ENCODE measurements at places on chromosomes 13 and 19.

DNA sequence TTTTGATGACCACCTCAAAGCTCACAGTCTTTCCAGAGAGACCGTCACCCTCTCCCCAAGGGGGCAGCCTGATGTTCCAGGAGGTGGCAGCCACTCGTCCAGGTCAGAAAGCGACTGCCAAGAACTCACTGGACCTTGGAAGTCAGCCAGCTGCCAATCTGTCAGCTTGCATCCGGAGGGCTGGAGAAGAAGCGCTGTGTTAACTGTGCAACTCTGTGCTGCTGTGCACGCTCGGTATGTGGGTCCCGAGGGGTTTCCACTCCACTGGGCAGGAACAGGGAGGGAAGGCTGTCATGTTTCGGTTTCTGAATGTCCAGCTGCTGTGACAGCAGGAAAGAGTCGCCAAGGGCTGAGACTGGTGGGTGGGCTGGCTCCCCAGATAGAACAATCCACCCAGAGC lies 89.2 kb downstream of the CACNA1A start:
- DNase-seq: no peak

DNA sequence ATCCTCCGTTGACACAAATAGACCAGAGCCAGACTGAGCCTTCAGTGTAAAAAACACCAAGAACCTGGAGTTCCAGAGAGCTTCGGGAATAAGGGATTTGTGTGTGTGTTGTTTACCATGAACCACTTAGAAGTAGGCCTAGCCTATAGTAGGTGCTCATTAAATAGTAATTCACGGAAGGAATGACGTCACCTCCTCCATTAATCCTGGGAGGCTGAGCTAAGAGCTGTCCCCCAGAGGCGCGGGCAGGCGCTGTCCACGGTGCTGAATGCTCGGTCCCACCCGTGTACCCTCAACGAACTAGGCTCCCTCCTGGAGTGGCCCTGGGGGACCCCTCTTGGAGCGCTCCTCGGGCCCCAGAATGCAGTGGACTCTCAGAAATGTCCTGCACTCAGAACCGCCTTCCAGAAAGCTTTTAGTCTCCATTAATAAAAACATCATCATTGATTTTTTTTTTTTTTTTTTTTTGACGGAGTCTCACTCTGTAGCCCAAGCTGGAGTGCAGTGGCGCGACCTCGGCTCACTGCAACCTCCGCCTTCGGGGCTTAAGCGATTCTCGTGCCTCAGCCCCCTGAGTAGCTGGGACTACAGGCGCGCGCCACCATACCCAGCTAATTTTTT lies 6.5 kb downstream of the UNC13A start:
- DNase-seq: no peak

DNA sequence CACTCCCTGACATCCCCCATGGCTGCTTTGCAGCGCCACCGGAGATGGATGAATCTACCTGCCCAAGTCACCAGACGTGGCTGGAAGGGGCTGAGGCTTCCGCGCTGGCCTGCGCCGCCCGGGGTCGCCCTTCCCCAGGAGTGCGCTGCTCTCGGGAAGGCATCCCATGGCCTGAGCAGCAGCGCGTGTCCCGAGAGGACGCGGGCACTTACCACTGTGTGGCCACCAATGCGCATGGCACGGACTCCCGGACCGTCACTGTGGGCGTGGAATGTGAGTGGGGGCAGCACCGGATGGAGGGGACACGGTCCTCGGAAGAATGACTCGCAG lies 4.6 kb downstream of the ICAM5 start:
- DNase-seq: no peak

DNA sequence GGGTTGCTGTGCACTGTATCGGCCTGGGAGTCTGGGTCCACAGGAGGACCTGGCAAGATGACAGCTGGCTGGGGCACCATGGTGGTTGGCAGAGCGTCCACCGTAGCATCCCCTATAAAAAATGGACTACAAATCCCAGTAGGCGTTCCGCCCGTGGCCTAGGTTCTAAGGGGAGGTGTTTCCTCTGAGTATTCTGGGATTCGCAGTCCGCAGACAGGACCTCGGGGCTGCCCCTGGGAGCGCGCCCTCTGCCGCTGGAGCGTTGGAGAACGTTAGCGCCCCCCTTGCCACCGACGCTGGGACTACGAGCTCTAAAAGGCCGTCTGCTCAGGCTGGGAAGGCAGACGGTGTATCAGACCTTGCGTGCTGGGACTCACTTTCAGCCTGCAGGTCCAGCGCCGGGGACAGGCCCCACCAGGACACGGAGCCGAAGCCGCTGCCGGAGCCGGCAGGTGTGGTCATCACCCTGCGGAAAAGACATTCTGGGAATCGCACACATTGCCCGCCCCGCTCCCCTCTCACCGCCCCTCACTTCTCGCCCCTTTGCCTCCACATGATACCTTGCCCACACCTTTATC lies 372 bp downstream of the DNAAF3 start:
- no peak for DNase-seq

GRCh38 chr19:39506944-39507714 lies 7.8 kb upstream of the SELENOV start:
- no peak for DNase-seq

GRCh38 chr13:84528408-84529070 lies 646.3 kb upstream of the SLITRK1 start:
- DNase-seq: no peak

DNA sequence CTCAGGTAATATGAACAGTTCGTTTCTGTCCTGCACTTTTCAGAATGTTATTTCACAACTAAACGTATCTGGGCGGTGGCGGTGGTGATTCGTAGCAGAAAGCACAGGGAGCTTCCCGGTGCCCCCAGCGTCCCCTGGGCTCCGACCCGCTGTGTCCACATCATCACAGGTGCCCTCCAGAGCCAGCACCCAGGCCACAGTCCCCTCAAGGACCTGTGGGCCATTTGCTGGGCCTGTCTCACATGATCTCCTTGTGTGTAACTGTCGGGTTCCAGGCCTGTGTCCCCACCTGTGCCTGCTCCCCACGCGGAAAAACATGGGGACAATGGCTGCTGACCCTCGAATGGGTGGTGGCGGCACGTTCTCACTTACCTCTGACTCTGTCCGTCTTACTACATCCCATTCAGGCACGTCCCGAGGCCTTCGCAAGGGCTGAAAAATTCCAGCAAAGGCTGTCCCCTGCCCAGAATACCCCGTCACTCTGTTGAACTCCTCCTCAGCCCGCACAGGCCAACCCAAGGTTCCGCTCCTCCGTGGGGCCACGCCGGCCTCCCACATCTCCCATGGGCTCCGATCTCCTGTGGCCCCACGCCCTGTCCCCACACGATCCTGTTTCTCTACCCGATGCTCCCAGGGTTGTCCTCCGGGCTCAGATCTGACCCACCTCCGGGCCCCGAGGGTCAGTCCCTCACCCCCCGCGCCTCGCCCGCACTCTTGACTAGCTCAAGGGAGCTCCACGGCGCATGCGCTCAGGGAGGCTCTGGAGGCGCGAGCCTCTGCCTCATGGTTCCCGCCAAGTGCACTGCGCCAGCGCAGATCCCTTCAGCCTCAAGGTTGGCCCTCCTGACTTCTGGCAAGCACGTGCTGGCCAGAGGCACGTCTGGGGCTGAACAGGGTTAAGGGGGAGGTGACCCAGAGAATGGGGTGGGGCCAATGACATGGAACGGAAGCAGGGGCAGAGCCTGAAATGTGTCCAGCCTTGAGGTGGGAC lies 21.2 kb downstream of the DEDD2 start:
- no peak for DNase-seq

- DNase-seq: no peak
Measured at GRCh38 chr13:105272660-105273631, 1262.5 kb downstream of the EFNB2 start.

DNA sequence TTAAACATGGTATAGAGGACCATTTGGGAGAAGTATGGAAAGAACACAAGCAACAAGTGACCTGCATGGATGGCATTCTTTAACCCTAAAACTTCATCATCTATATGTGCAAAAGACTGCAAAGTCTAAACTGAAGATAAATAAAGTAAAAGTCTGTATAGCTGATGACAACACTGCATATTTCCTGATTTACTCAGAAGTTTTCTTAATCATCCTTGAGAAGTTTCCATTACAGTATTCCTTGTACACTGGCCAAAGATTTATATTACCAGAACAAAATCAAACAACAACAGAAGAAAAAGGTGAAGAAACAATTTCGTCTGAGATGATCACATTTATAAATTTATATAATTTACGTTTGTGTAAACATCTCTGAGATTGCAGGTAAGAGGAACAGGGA lies 805.7 kb downstream of the PCDH9 start:
- no peak for DNase-seq

GRCh38 chr13:30744056-30744680 lies 8.8 kb downstream of the ALOX5AP start:
- no peak for DNase-seq

GRCh38 chr13:101727118-101727517 lies 274.6 kb downstream of the ITGBL1 start:
- no peak for DNase-seq

DNA sequence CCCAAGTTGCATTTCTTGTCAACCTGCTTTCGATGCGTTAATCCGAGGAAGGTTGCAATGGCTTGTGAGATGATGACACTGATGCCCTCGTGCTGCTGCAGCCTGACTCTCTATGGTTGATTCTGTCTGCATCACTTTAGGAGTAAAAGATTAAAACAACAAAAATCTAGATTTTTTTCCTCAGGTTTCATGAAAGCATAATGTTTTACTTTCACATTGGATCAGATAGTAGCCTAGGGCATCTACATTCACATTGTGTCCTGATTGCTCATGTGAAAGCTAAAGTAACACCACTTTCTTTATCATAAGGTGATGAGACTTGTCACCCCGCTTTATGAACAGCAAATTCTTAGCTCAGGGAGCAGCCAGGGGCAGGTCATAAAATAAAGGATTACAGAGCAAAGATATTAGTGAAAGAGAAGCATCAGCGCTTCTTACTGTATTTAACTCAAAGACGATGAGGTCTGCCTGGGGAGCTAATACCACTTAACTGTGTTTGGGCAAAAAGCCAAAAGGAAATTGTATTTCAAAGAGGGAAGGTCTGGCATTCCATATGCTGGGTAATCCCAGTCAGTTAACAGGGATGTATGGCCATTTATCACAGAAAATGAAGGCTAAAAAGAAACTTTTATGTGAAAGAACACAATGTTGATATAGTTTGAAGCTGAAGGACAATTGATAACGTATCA lies 270.5 kb downstream of the GPC6 start:
- DNase-seq: no peak

DNA sequence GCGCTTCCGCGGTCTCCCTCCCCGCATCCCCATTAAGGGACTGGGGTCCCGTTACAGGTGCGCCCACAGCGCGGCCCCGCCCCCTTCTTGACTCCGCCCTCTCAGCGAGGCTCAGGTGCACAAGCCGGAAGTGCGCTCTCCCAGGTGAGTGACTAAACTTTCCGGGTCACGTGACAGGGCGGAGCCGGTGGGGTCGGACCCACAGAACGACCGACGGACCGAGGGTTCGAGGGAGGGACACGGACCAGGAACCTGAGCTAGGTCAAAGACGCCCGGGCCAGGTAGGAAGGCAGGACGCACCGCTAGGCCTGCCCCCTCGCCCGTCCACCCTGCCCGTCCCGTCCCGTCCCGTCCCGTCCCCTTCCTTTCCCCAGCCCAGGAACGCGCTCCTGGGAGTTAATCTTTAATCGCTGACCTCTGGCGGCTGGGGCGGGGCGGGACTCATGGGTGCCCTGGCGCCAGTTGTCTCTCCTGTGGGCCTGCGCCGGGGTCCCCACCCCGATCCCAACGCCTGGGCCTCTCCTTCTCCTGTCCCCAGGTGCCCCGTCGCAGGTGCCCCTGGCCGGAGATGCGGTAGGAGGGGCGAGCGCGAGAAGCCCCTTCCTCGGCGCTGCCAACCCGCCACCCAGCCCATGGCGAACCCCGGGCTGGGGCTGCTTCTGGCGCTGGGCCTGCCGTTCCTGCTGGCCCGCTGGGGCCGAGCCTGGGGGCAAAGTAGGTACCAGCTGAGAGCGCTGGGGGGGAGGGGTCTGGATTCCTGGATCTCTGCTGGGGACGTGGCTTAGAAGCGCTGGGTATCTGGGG lies at the start of gene CRB3:
Gene CRB3 (plus strand): TSS at position 202 of the 804 bp plus-strand sequence. CDS start 431 bp downstream, at position 633.
- DNase-seq: no peak

GRCh38 chr19:18915639-18916038 lies 3.5 kb downstream of the COPE start:
- no peak for DNase-seq

DNA sequence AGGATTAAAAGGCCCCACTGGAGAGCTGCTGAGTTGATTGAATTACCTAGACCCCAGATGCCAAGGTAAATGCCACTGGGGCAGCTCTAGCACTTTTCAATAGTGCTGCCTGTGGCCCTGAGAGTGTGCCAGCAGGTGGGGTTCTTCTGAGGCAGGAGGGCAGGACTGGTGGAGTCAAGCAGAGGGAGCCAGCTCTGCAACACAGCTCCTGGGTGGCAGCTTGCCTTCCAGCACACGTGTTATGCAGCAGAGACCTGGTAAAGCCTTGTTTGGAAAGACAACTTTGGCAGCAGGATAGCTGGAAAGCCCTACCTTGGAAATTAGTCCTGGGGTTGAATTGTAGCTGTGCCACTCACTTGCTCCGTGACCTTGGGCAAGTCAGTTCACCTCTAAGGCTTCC lies 306.6 kb downstream of the ATP8A2 start:
- no peak for DNase-seq

- no peak for DNase-seq
Measured at GRCh38 chr19:7456964-7457541, 31.8 kb downstream of the PEX11G start.

- DNase-seq: peak; percentile 41
Measured at GRCh38 chr13:48818495-48819356, 157.0 kb upstream of the FNDC3A start.

DNA sequence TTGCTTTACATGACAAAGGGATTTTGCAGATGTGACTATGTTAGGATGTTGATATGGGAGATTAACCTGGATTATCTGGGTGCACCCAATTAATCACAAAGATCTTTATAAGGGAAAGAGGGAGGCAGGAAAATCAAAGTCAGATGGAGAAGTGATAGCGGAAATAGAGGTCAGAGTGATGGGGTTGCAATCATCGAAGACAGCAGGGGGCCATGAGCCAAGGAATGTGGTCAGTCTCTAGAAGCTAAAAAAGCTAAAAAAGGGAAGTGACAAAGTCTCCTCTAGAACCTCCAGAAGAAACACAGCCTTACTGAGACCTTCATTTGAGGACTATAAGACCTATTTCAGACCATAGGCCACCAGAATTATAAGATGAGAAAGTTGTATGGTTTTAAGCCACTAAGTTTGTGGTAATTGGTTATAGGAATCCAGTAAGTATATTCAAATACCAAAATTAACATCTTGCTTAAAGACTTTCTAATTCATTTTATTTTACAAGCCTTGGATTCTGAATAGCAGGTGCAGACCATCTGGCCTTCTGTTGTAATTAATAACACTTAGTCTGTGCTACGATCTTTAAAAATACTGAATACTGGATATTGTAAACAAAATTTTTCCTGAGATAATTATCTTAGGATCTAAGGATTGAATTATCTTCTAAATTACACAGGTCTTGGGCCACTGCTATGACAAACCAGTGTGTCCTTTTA lies 493.4 kb upstream of the PCDH20 start:
- no peak for DNase-seq

GRCh38 chr13:105518086-105518485 lies 1017.4 kb downstream of the EFNB2 start:
- DNase-seq: no peak

- DNase-seq: no peak
Measured at GRCh38 chr19:50531171-50531612, 17.5 kb upstream of the ASPDH start.

Measured in keratinocyte (primary cell).